T-helper 1 cell (primary cell): ENCODE measurements at places on chromosomes 5 and 9.

- DNase-seq: no peak
These were observed 92.1 kb downstream of the LMNB1 start for GRCh38 chr5:126869005-126869451.

GRCh38 chr5:55039843-55040242, 15.8 kb downstream of the GZMK start:
- no peak for DNase-seq

DNA sequence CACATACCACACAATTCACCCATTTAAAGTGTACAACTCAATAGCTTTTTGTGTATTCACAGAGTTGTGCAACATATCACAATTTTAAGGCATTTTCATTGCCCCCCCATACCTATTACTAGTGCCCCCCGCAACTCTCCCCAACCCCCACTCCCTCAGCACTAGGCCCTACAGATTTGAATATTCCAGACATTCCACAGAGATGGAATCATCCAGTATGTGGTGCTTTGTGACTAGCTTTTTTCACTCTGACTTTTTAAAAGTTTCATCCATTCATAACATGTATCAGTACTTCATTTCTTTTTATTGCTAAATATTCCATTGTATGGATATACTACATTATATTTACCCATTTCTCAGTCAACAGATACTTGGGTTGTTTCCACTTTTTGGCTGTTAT, 102.9 kb upstream of the LRRTM2 start:
- DNase-seq: no peak

- DNase-seq: peak; percentile 36
These were observed 79.0 kb downstream of the TLR4 start for GRCh38 chr9:117782931-117783788.

- DNase-seq: no peak
These were observed 28.8 kb downstream of the SLC46A2 start for GRCh38 chr9:112861638-112862555.

DNA sequence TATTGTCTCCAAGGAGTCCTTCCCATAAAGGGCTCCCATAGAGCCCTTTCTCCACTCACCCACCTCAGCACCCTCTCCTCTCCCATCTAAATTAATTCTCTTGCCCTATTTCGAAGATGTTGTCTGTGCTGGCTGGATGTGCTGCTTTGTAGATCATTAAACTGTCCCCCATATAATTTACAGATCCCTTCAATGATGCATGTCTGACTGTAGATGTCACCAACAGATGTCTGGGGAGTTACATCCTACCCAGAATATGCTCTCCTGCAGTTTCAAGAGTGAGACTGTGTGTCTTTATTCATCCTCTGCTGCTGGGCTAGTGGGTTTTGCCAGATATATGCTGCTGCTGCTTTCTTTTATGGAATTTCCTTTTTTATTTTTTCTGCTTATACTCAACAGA, 351.2 kb downstream of the MLLT3 start:
- peak; percentile 11 for DNase-seq
